ENCODE measurements at places on chromosomes 5 and 9.

GRCh38 chr5:73437101-73437776, 11.3 kb downstream of the FOXD1 start:
- peak; percentile 85 for DNase-seq

DNA sequence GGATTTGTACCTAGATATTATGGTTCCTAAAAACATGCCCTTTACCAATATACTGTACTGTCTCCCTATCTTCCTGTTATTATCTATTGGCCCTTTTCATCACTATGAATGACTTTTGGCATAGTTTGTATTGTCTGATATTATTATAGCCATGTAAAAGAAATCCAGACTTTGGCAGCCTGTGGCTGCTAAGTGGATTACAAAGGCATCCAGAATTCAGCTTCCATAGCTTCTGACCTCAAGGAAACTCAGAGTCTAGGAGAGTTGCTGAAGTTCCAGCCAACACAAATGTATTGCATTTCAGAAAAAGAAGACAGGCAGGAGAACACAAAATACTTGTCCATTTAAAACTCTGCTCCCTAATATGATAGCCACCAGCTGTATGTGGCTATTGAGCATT, 319.2 kb upstream of the MPDZ start:
- no peak for DNase-seq

GRCh38 chr9:109440117-109440515, 58.0 kb downstream of the PTPN3 start:
- DNase-seq: no peak

- no peak for DNase-seq
These were observed 52.3 kb upstream of the FAM120AOS start for GRCh38 chr9:93505541-93506132.

DNA sequence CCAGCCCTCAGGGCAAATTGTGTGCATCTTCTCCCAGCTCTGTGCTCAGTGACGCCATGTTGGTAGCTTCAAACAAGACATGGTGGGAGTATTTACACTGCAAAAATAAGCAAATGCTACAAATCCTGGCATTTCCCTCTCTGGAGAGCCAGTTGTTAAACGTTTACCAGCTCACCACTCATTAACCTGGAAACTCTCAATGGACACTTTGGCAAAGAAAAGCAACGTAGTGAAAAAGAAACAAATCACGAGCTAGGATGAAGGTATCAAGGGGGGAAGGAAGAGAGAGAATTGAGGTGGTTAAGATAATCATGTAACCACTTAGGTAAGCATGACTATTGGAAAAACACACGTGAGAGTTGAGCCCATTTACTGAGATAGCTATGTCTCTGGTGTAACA, 72.5 kb downstream of the MRPS30 start:
- DNase-seq: no peak

GRCh38 chr5:140800816-140801493, at the start of gene PCDHA3:
PCDHA3 (plus strand) TSS chr5:140801057.
- DNase-seq: no peak

- DNase-seq: no peak
These were observed 654.1 kb downstream of the RAB3C start for GRCh38 chr5:59236986-59237385.

DNA sequence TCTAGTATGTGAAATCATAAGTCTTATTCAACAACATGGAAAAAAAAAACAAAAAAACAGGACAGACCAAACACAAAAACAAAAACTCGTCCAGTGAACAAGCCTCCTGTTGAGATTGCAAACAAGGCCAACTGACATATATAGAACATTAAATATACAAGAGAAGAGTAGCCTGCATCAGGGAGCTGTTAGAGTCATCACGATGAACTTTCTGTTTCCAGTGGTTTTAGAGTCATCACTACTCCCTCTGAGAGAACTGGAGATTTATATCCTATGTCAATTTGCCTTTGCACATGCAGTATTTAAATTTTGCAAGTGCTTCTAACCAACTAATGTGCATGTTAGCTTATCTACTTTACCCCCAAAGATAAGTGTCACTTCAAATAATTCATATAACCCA, 9.9 kb downstream of the SNCAIP start:
- DNase-seq: no peak

DNA sequence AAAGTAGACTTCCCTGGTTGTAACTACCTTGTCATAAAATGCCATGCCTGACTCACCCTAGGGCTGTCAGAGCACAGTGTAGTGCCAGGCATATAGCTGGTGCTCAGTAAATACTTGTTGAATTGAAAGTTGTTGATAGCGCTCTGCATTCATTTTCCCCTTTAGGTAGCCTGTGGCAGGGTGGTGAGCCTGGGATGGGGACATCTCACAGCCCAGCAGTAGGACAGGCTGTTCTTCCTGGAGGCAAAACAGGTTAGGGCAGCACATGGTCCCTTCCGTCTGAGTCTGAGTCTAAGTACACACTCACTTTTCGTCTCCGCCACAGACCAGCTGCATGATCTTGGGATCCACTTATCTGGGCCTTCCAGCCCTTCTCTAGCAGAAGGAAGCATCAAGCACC, 401.9 kb downstream of the ZSWIM6 start:
- no peak for DNase-seq
